Stimulated activated CD8-positive, alpha-beta memory T cell treated with anti-CD3 and anti-CD28 coated beads, Interleukin-2, amount 100 ng/mL, for 1 hour (primary cell): ENCODE measurements at places on chromosomes 12 and 14.

GRCh38 chr12:45648070-45648469 is 81.4 kb upstream of the ARID2 start:
- DNase-seq: no peak

GRCh38 chr14:95127531-95127911 is 29.8 kb downstream of the DICER1 start:
- DNase-seq: no peak

DNA sequence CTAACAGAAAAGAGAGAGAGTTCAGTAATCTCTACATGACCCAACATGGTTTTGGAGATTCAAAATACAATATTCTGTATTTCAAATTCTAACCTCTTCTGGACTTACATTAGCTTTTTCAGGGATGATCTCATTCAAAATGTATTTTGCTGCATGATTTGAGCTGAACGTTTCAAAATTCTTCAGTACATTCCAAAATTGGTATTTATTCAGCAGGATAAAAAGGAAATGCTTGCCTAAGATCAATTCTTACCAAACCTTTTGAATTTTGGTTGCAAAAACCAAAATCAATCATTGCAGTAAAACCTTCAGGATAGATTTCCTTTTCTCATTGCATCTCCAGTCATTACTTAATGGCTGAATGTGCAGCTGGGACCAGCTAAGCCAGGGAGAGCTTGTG is 1761.3 kb upstream of the SEL1L start:
- no peak for DNase-seq

GRCh38 chr12:3770891-3771290 is 18.0 kb upstream of the CRACR2A start:
- DNase-seq: no peak

- no peak for DNase-seq
Measured at GRCh38 chr14:68278576-68279436, 459.2 kb downstream of the RAD51B start.

DNA sequence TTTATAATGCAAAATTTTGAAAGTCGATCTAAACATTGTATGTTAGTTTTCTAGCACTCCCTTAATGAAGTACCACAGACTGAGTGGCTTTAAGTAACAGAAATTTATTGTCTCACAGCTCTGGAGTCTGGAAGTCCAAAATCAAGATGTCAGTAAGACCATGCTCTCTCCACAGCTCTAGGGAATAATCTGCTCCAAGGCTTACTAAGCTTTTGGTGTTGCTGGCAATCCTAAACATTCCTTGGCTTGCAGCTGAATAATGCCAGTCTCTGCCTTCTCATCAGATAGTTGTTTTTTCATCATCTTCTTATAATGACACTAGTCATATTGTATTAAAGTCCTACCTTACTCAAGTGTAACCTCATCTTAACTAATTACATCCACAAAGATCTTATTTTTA is 102.2 kb downstream of the RASSF9 start:
- DNase-seq: no peak

- DNase-seq: no peak
Measured at GRCh38 chr12:79275631-79276030, 411.1 kb downstream of the SYT1 start.

DNA sequence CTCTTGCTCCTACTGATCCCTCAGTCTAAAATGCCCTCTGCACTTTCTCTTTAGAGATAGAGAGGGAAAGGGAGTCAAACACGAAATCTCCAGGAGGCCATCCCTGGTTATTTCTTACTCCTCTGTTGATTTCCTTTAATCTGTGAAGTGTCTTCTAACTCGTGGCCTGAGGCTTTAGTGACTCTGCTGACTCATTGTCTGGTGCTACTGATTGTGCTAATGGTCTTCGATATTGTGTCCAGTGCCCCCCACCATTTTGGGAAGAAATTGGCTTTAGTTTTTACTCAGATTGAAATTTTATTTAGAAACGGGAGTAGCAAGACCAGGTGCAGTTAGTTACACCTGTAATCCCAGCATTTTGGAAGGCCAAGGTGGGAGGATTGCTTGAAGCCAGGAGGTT is 839 bp downstream of the CLEC9A start:
- DNase-seq: no peak

DNA sequence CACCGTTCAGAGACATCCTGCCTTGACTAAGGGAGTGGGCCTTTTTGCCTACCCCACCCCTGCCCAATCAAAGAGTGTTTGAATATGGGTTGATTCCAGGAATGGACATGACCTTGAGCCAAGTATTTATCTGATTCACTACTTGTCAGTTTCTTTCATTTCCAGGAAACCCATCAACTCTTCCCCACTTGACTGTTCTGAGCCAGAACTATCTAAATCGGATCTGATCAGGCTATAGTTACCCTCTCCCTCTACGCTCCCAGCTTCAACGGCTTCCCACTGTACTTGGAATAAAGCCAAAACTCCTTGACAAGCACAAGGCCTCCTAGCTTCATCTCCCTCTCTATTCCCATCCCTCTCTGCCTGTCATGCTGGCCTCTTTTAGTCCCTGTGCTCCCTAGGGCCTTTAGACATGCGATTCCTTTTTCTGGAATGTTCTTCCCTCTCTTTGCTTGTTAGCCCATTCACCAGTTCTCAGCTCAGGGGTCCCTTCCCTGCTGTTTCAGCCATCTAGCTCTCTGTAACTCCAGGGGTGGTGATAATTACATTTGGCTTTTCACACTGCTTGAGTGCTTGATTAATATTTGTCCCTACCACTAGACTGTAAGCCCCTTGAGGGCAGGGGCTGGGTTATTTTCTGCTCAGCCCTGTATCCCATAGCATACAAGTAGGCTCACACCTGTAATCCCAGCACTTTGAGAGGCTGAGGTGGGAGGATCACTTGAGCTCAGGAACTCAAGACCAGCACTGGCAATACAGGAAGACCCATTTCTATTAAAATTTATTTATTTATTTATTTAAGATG is 5.5 kb upstream of the ITPK1 start:
- no peak for DNase-seq

- DNase-seq: no peak
Measured at GRCh38 chr12:120096671-120097202, 19.8 kb downstream of the RAB35 start.

DNA sequence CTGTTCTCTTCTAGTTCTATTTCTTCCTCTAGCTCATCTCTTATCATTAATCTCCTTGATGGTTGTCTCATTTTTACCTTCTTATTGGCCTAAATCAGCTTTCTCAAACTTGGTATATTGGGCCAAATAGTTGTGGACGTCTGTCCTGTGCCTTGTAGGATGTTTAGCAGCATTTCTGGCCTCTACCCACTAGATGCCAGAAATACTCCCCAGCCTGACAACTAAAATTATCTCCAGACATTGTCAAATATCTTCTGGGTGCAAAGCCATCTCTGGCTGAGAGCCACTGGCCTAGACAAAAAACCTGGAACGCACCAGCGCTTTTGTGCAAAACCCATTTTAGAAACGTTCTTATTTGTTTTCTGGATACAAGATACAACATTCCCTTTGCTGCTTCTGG is 38.8 kb upstream of the LRRC10 start:
- DNase-seq: no peak

DNA sequence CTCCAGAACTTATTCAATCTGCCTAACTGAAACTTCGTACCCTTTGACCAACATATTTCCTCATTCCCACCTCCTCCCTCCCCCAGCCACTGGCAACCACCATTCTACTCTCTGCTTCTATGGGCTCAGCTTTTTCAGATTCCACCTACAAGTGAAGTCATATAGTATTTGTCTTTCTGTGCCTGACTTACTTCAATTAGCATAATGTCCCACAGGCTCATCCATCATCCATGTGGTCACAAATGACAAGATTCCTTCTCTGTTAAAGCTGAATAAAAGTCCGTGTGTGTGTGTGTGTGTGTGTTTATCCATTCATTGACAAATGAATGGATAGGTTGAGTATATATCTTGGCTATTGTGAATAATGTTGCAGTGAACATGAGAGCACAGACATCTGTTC is 1.3 kb upstream of the C14orf39 start:
- DNase-seq: no peak

- peak; percentile 46 for DNase-seq
Measured at GRCh38 chr14:97602438-97603117, 805.4 kb downstream of the VRK1 start.

DNA sequence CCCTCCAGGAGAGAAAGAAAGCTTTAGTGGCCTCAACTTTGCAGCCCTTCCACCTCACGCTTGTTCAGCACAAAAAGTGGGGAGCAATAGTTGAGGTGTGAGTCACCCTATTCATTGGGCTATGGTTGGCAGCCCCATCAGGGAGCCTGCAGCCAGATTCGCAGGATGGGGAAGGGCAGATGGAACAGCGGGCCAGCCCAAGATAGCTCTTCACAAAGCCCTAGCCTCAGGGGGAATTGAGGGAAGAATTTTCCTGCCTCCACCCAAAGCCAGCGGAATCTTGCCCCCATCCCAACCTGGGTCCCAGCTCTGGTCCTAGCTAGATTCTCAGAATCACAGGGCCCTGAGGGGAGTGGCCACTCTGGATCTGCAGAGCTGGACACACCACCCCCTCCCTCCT is 3.6 kb upstream of the KRT5 start:
- DNase-seq: no peak

DNA sequence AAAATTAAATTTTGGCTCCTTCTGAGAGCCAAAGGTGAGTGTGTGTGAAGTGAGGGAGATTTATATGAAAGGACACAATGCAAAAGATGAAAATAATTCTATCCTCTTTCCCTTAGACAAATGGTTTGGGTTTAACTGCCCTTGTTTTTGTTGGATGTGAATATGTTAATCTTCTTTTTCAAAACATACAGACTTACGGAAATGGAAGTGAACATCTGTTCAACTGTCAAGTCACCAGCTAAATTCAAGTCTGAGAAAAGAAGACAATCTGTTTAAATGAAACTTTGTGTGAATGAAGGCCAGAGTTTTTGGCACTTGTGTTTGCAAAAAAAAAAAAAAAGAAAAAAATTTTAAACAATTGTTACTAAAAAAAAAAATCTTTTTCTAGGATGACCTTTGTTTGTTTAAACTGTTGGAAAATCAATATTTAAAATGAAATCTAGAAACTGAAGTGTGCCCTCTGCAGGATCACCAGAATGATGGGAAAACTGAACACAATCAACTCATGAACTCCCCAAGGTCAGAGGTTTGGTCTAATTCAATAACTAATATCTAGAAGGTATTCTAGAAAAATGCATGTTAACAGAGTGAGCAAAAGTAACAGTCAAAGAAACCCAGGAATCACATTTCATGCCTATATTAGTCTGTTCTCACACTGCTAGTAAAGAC is 448.8 kb downstream of the FLRT2 start:
- DNase-seq: no peak

DNA sequence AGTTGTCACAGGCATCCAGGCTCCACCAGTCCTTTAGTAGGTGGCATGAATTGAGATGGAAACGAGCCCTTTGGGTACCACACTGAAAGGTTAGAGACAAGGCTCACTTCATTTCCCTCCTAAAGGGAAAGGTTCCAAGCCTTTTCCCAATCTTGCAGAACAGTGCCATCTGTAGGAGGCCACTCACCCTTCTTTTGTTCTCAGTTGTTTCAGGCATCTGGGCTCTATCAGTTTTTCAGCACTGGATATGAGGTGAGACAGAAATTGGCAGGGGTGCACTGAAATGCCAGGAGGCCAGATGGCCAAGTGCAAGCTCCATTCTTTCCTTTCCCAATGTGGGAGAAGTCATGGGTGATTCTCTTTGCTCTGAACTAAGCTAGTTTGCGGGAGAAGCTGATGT is 15.2 kb downstream of the FBXO33 start:
- no peak for DNase-seq

DNA sequence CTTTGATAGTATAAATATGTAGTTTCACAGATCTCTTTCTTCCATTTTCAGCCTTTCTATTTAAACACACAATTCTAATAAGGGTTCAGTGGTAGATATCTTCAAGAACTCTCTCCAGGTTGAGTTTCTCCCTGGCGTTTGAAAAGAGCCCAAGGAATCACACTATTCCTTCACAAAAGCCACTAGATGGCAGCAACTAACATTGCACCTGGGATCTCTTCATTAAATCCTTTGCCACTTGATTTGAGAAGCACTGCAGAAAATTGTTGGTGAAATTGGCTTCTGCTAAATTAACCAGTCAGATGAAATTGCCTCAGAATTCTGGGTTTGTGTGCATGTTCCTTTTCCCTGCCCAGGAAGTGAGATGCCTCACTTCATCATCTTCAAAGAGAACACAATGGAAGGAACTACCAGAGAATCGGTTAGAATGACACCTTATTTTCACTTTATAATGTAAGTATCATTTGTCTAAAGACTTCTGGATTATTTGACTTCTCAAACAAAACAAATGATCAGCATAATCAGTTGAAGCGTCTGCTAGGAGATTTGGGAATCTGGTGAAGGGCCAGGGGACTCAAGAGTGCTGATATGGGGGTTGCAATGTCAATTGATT is 6.8 kb downstream of the CCDC198 start:
- DNase-seq: no peak

DNA sequence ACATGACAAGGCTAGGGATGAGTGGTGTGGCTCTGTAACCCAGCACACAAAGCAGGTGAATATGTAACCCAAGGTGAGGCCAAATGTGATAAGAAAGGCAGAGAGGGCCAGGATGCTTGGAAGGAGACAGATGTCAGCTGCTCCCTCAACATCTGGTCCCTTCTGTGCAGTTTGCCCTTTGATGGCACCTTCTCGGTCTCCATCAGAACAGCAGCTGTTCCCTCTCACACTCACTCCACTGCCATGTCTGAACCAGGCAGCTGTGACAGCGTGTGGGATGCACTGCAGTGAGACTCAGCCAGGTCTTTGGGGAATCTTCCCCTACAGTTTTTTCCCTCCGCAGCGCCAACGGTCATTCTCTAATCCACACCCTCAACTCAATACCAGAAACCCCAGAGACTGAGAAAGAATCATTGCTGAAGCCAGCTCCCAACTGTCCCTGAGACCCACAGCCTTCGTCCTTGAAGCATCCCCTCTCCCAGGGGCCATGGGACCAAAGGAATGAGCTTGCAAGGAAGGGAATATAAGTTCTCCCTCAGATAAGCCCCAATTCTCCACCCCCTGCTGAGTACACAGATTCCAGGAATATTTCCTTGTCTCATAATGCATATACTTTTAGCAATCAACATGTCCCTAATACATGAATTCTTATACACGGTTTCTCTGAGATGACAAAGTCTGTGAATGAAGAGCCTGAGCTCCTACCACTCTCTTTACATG is 230.0 kb downstream of the GLT1D1 start:
- no peak for DNase-seq

- DNase-seq: no peak
Measured at GRCh38 chr14:38187528-38187927, 20.2 kb upstream of the SSTR1 start.
